ENCODE measurements at places on chromosomes 3 and 15. TPM values are rescaled to one million over a fixed set of nuclear protein-coding genes. Genes with fewer than 3 reads are reported as not detected.

GRCh38 chr15:59313641-59314332 lies 58.9 kb downstream of the MYO1E start:
- DNase-seq: no peak

- peak; percentile 62 for DNase-seq
These were observed 82.3 kb downstream of the LPP start for GRCh38 chr3:188236271-188236670.

- DNase-seq: no peak
These were observed 97.3 kb downstream of the TOP2B start for GRCh38 chr3:25567388-25567787.

DNA sequence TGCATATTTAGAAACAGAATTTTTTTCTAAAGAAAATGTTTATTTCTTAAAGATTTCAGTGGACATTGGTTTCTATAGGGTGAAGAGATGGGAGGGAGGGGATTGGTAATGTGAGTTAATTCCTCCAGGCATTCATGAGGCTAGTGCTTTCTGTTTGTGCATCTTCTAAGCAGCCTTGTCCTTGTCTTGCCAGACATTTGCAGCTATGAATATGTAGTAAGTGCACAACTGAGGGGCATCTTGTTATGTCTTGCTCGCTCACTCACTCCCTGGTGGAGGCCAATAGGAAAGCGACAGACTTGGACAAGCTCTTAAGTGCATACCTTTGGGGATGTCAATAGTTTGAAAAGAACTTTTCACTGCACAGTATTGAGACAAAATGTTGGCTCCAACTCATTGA lies 92.5 kb upstream of the ATP10A start:
- no peak for DNase-seq

Gene DUOX1
- total RNA-seq: not detected
